ENCODE measurements at places on chromosomes 4 and X.
A peak's percentile ranks its signal among the peaks of the same experiment; 100 is the strongest.

DNA sequence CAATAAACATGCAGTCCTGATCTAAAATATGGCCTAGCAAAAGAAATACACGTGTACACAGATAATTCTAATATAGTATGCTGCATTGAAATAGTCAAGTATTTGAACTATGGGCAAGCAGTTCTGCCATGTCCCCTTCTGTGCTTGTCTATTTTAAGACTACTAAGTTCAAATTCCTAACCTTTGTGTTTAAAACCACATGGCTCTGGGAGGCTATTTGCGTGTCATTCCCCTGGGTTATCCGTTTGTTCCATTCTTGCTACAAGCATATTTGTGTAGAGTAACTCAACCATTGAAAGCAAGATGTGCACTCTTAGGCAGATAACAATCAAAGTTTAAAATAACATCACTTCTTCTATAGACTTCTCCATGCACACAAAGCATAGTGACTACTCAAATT, 25.4 kb upstream of the TBC1D1 start:
- DNase-seq: no peak

- DNase-seq: no peak
Observed at GRCh38 chr4:7626531-7626930, 191.8 kb upstream of the PSAPL1 start.

DNA sequence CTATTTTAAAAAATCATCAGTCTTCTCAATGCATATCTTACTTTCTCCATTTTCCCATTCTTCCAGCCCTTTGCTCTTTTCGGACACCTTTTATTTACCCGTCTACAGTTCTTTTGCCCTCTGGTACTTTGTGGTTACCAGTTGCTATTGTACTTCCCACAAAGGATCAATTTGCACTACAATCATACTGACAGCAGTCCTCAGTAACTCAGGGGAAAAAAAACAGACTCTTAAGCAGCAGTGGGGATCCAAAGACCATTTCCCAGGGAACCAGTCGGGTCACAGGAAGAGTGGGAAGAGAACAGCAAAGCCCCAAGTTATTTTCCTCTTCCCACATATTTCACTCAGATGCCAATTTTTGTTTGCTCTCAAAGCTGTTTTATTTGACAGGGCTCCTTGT, 23.1 kb downstream of the DMD start:
- no peak for DNase-seq

DNA sequence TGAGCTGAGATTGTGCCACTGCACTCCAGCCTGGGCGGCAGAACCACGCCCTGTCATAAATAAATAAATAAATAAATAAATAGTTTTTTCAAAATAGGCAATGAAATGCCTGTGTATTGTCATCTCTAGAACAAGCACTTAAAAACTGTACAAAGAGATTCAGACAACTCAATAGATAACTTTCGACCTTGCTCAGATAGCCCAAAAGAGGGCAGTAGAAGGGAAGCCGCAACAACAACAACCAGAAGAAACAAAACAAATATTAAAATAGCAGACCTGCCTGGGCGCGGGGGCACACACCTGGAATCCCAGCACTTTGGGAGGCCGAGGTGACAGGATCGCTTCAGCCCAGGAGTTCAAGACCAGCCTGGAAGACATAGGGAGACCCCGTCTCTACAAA, 9.4 kb upstream of the CLDN34 start:
- DNase-seq: no peak

DNA sequence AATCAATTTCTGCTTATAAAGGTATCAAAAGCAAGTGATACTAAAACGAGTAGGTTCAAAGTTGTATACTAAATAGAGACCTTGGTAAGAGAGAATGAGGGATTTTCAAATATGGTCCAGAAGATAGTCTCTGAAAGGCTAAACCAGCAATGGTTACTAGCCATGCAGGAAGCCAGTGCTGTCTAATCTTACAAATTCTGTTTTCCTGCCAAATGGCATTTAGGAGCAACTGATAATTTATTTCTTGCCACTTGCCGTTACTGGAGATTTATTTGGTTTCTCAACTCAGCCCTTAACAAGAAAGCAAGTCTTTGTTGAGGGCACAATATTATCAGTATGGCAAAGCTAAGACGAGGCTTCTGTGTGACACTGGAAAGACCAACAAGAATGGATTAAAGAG, 47.2 kb downstream of the MAP7D3 start:
- DNase-seq: no peak

GRCh38 chr4:166602068-166602467, 632.2 kb downstream of the SPOCK3 start:
- no peak for DNase-seq

DNA sequence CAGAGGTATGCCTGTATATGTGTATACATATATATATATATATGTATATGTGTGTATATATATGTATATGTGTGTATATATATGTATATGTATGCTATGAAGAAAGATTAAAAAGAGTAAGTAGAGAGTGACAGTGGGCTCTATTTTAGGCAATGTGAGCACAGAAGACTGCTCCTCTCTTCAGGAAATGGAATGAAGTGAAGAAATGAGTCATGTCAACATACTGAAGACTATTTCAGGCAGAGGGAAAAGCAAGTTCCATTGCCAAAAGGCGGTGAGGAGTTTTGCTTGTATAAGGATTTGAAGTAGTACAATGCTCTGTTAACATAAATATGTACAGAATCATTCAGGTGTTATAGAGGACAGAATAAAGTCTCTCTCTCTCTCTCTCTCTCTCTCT, 773.2 kb upstream of the FTHL17 start:
- DNase-seq: no peak

- DNase-seq: peak; percentile 18
Observed at GRCh38 chrX:16892504-16893362, 22.6 kb upstream of the RBBP7 start.

DNA sequence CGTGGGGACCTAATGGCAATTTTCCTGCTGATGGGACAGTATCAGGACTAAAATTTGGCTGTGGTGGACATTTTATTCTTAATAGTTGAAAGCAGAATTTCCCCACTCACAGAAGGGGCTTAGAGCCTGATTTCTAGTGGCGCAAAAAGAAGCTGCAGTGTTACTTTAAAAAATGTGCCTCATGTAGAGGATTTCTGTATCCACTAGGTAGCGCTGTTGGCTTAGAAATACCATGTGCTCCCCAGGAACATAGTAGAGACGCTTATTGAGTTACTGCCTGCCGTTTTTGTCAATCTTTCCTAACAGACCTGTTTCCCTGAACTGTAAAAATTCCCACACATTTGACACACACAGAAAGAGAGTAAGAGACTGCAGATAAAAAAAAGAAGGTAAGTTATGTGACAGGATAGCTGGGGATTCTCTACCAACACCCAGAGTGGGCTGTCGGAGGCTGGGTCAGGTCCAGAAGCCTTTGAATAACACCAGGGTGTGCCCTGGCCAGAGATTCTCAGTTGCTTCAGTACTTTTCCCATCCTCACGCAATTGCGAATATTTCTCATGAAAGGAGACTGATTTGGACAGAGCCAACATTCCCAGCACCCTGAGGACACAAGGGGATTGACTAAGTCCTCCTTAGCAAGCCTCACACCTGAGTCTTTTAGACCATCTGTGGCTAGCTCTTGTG, 88.4 kb downstream of the ZXDA start:
- no peak for DNase-seq

DNA sequence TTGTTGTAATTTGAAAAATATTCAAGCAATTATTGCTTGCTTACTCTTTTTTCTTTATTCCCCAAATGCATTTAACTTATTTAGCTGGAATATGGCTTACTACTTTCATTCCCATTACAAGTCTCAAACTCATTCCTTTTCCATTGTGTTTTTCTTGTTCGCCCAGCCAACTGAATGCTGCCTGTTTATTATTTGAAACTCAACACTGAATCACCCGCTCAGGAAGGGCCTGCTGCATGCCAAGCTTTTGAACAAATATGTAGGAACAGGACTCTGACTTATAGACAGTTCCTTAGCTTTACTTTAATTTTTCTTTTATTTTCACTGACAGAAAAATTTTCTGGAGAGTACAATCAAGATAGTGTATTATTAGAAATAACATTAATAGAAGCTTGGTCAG, 12.9 kb downstream of the PCDH18 start:
- no peak for DNase-seq

DNA sequence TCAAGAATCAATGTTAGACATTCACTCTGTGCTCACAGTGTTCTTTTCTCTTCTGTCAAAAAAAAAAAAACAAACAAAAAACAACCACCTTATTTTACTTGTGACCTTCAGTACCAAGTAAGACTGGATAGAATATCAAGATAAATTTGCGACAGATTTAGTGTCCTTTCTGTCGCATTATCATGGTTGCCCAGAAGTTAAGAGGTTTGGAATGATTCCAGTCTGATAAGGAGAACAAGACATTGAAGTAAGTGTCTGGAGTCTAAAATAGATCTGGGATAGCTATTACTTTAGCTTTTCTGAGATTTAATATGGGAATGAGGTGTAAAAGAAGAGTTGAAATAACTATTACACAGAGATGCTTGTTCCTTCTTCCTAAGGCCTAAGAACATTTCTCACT, 31.7 kb downstream of the SNCA start:
- no peak for DNase-seq

GRCh38 chr4:129264008-129264657, 168.2 kb downstream of the C4orf33 start:
- no peak for DNase-seq

DNA sequence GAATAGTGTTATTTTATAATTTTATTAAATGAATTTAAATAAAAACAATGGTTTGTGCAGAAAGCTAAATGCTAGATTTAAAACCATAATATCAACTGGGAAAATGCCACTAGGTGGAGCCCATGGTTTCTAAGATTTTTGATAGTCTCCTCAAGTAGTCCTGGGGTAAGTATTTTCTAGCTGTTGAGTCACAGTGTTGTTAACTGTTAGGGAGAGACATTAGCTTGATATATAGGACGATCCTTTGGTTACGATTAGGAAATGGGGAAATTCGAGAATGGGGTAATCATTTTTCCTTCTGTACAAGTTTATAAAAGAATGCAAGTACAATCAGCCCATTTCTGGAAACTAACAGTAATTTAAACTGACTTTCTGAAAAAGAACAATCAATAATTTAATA, 378.4 kb downstream of the ANKRD50 start:
- no peak for DNase-seq

DNA sequence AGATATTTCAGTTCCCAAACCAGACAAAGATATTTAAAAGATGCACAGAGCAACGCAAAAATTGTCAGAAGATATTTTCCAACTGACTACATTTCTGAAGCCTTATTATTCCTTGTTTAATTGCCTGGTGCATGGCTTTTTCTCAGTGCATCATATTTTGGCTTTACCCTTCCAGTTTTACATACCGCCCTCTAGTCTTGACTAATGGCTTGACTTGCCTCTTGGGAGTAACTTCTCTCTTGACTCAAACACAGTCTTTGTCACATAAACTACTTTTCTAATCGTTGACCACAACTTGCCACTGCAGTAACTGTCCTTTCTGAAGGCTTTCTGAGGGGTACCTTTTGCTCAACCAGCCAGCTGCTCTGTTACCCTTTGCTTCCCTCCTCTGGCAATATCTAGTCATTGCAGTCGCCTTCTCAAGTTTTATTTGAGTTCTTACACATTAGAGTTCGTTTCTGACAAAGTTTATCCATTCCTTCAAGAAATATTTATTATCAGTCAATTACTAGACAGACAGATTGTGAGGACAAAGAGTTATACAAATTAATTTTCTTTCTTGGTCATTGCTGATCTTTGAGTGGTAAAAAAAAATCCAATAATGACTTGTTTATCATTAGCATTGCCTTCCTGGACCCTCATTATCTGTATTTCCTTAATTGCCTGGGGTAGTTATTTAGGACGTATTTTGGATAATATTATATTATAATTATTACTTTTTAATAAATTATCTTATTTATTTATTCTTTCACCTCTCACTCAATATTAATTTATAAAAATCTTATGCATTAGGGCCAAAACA, 506.9 kb upstream of the PCDH10 start:
- DNase-seq: no peak

DNA sequence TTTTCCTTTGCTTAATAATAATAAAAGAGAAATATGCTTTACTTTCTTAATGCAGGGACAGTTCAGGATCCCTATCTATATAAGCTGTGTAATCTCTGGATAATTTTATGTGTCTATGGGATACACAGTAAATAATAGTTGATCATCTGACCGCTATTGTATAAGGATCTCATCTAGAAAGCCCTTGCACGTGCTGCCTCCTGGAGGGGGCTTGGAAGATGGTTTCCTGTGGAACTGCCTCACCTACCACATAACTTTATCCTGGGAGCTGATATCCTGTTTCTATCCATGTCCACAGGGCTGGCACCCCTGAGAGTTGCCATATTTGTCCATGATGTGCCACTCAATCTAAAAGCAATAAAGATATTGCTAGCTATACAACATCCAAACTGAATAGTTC, 139.3 kb upstream of the FRMPD4 start:
- no peak for DNase-seq

DNA sequence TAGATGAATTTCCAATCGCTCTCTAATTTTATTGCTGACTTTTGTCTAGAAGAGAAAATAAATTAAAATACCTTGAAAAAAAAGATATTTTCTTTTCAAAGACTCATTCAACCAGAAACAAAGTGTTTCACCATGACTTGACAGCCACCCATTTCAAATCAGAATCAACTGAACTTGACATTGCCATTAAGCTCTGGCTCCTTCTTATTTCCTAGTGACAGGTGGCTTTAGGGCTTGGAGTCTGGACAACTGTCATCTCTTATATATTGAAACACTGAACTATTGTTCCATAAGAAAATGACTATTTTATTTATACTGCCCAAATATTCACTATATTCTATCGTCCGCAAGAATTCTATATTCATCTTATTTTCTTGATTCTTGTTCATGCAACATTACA, 229.2 kb downstream of the SLC39A8 start:
- no peak for DNase-seq

DNA sequence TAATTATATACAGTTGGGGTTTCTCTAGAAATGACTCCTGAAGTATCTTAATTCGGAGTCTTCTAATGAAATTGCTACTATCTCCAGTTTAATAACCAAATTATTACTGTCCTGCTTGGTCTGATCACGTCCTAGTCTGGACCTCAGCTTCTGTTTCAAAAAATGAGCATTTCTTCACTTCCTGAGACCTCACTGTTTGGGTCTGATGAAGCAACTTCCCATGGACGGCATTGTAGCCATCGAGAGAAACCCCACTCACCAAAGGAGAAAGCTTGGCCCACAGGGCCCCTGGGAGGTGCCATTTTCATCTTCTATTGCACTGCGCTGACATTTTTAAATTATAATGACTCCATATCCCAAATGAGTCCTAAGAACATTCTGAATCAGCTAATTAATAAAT, 178.0 kb downstream of the MGST2 start:
- no peak for DNase-seq

DNA sequence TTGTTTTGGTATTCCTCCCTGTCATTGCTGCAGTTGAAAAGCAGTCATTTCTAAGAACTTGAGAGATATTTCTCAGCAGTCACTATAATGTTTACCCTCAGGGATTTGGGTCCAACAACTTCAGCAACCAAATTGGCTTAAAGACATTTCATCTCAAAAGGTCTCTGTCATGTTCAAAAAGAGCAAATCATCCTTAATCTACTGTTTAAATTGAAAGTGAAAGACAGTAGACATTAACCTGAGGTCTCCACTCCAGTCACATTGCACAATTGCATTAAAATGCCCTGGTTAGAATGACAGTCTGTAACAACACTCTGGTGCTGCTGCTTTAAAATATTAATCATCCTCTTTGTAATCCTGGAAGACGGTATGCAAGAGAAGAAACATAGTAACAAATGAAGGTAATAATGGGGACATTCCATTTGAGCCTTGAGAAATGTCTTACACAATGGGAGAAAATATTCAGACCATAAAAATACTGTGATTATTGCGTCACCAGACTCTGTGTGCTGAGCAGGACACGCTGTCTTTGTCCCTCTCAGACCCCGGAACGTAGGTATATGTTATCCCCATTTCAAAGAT, 90.2 kb upstream of the UNC5C start:
- DNase-seq: no peak

Data from activated CD4-positive, alpha-beta T cell treated with anti-CD3 and anti-CD28 coated beads for 1 hour (primary cell).